ENCODE measurements at places on chromosomes 1 and 21.

DNA sequence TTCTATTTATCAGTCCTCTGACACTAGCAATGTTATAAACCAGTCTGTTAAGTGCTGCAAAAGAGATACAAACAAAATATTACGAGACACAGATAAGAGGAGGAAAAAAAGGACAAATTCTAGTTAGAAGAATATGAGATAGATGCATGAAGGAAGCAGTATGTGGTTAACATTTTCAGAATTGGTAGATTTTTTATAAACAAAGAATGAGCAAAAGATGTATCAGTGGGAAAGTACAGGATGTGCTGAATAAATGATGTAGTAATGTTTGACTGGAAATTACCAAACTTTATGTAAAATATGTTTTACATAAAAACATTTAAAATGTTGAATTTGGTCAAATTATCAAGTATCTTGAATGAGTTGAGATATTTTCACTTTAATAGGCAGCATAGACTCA is 574.2 kb downstream of the NUF2 start:
- no peak for DNase-seq

GRCh38 chr1:61523893-61524605 is 200.9 kb downstream of the TM2D1 start:
- no peak for DNase-seq

- no peak for DNase-seq
Measured at GRCh38 chr1:214003233-214003632, 15.5 kb downstream of the PROX1 start.

DNA sequence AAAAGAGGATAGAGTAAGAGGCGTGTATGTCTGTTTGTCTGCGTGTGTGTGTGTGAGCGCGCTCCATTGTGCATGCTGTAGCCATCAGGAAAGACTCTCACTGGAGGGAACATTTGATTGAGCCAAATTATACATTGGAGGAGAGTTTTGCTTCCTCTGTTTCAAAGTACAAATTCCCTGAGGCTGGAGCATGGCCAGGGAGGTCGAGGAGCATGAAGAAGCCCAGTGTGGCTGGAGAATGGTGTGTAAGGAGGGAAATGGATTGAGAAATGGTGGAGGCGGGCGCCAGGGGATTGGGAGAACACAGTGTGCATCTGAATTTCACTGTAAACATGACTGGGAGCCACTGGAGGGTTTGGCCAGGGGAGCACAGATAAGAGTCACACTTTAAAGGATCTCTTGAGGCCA is 22.1 kb upstream of the EFNA1 start:
- DNase-seq, result no peak

DNA sequence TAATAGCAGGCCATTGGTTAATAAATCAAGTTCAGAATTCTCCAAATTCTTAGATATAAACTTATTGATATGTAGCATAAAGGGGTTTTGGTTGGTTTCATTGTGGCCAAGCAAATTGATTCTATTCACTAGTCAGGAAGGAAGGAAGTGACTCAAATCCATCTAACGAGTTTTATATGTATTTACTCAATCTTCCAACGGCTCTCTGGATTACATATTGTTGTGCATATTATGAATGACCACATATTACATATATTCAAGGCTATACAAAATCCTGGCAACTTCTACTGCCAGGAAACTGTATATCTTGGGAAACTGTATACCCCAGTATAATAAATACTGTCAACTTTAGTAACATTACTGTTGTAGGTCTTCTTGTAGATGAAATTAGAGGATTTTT is 20.1 kb upstream of the PDE4B start:
- DNase-seq, result no peak

GRCh38 chr1:48246727-48247126 is 24.2 kb downstream of the SLC5A9 start:
- DNase-seq, result no peak

- DNase-seq, result no peak
Measured at GRCh38 chr1:39105841-39106765, 80.0 kb downstream of the NDUFS5 start.

DNA sequence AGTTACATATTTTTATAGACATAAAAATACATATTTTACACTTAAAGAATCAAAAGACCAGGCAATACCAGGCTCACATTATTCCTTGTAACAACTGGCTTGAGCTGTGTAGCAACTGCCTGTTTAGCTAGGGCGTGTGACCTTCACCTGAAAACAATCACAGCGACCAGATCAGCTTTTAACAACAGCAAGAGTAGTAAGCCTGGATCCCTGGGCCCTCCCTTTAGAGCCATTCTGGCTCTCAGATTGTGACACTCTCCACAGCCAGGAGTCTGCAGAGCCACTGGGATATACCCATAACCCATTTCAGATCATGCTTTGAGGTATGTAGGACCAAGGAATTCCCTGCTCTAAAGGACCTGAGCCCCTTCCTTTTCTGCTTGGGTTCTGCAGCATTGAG is 29.4 kb upstream of the GNG4 start:
- no peak for DNase-seq

DNA sequence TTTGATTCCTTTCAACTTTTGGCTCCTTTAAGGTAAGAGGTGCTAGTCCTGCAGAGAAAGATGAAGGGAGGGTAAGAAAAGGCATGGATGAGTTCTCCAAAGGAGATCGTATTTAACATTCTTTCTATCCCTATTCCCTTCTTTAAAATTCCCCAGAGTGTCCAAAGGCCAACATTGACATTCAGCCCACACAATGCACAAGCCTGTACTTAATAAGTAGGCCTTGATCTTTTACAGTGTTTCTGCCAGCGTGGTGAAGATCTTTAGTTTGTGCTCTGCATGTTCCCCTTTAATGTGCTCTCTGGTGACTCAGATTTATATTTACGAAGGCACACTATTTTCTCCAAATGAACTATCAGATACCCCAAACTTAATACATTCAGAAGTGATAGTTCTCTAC is 582.5 kb upstream of the RGS18 start:
- DNase-seq, result no peak

GRCh38 chr1:171446386-171446785 is 38.9 kb upstream of the PRRC2C start:
- no peak for DNase-seq

- no peak for DNase-seq
Measured at GRCh38 chr21:23968008-23968407, 1639.3 kb downstream of the MRPL39 start.

DNA sequence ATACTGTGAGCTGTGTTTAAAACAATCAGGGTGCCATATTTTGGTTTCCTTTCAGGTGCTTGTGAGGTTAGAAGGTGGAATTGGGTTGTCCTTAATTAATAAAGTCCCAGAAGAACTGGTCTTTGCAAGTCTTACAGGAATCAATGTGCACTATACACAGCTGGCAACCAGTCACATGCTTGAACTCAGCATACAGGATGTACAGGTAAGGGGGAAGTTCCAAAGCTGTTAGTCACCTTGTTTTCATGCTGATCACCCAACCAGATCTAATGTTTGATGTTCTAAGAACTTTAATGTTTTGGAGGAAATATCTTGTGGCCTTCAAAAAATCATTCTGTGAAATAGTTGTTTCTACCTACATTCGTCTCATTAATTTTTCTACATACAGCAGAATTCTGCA is 156.3 kb downstream of the VPS13D start:
- DNase-seq, result no peak

DNA sequence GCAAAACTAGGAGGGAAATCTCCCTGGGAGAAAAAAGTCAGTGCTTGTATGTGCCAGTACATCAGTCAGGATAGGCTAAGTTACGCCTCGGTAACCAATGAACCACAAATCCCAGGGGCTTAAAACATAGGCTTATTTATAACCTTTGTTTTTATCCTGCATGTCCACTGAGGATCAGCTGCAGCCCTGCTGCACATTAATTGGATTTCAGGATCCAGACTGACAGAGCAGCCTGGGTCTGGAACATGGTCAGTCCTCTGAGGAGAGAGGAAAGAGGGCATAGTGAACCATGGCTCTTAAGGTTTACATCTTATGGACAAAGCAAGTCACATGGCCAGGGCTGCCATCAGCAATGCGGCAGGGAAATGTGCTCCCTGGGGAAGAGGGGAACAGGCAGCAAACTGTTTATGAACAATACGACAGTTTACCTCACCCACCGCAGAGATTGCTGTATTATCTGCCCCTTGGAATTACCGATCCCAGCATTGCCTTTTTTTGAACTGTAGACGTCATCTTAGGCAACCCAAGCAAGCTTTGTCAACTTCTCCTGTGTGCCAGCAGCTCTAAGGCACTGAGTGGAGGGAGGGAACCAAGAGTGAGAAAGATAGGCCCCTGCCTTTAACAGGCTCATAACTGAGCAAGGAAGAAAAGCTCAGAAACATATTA is 9.1 kb upstream of the SPRR4 start:
- no peak for DNase-seq

DNA sequence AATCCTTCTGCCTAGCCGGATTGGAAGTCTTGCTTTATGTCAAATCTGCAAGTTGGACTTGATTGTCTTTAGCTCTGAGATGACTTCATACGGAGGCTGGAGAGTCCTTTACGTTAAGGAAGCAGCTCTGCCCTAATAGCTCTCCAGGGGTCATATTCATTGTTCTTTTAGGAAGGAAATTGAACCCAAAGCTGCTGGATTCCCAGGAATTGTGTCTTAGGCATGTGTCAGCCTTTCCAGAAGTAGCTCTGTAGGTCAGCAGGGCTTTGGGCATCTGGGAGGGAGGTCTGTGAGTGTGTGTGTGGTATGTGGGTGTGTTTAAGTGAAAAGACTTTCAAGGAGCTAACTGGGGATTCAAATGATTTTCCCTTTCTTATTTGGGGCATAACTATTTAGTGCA is 82.4 kb downstream of the ABCA4 start:
- no peak for DNase-seq

GRCh38 chr1:237448042-237448441 is 406.1 kb downstream of the RYR2 start:
- no peak for DNase-seq

GRCh38 chr1:45730075-45730779 is 20.2 kb downstream of the IPP start:
- no peak for DNase-seq

DNA sequence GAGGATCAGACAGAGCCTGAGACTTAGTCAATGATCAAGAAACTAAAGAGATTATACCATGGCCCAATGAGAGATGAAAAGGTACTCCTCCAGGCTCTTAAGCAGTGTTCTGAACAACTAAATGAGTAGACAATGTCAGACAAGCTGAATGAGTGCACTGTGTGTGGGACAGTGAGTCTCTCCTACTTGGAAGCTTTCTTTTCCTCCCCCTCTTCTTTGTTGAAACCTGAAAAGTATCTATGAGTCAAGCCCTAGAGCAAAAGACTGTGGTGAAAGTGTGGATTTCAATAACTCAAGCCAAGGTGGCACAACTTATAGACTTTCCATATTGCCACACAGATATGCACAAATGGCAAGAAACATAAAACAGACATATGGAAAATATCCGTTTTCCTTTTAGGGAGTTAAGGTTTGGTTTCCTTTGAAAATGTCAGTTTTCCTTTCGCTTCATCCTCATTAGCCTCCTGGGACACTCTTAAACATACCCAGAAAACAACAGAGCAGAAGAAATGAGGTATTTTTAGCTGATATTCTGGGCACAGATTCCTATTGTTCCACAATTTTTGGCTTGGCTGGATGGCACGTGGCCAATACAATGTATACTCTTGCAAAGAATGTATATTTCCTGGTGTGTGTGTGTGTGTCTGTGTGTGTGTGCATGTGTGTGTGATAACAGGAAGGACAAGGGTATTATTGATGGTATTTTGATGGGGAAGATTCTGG is 96.6 kb downstream of the LMX1A start:
- DNase-seq, result no peak

DNA sequence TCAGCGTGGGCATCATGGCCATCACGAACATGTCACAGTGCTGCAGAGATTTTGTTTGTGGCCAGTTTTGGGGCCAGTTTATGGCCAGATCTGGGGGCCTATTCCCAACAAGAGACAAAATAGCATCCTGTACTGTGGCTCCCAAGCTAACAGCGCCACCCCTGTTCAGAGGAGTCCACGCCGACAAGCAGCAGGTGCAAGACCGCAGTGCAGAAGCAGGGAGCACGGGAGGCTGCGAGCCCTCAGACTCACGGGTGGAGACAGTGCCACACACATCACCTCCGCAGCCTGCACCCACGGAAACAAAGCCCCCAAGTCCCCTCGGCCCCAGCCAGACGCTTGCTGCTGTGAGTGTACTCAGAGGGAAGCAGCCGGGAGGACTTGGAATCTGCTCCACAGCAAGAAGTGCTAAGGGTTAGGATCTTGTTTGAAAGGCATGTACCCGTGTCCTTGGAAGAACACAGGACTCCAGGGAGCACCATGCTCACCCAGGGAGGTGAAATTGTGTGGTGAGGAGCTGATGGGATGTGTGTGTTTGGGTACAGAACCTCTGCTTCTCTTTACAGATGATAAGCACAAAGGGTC is 7.1 kb downstream of the TCP10L start:
- no peak for DNase-seq

- no peak for DNase-seq
Measured at GRCh38 chr1:7104339-7104738, 319.1 kb downstream of the CAMTA1 start.

DNA sequence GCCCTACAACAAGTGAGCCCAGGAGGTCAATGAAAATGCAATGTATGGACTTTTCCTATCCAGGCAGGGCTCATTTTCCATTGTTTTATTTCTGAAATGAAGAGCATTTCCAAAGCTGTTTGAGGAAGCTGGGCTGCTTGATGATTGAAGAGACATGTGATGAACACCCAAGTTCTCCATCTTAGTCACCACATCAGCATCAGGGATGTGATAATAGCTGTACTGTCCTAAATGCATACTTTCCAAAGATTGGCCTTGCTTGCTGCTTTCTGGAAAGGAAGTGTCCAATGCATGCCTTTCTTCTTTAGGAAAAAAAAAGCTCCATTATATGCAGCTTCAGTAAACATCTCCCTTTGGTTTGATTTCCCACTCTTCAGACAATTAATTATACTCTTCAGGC is 425.9 kb upstream of the RUNX1 start:
- DNase-seq, result no peak

GRCh38 chr1:211285196-211285595 is 26.0 kb downstream of the RCOR3 start:
- no peak for DNase-seq
